ENCODE measurements at places on chromosomes 7 and 10.

DNA sequence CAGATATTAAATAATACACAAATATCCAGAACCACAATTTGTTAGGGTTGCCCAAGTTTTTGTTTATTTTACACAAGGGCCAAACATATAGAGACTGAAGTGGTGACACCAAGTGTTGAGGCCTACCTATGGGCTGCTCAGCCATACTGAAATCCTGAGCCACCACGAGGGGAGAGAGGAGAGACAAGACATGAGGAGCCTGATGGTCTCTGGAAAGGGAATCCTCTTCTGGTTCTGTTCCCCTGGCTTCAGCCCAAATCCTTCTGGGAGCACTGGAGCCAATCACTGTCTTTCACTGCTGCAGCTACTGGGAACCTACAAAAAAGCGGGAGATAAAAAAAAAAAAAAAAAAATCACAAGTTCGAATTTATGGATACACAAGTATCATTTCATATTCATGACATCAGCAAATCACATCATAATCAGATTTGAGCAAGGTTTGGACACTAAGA lies 1.9 kb downstream of the SKIDA1 start:
- no peak for DNase-seq

- DNase-seq = no peak
These were observed 67.6 kb upstream of the DDC start for GRCh38 chr7:50632561-50633413.

GRCh38 chr7:81416659-81417058 lies 353.2 kb downstream of the HGF start:
- no peak for DNase-seq

GRCh38 chr7:16985621-16986020 lies 103.8 kb upstream of the AGR3 start:
- DNase-seq = no peak

GRCh38 chr10:19570120-19570519 lies 246.1 kb upstream of the PLXDC2 start:
- no peak for DNase-seq

- no peak for DNase-seq
These were observed 61.1 kb upstream of the EXOC4 start for GRCh38 chr7:133191787-133192186.

DNA sequence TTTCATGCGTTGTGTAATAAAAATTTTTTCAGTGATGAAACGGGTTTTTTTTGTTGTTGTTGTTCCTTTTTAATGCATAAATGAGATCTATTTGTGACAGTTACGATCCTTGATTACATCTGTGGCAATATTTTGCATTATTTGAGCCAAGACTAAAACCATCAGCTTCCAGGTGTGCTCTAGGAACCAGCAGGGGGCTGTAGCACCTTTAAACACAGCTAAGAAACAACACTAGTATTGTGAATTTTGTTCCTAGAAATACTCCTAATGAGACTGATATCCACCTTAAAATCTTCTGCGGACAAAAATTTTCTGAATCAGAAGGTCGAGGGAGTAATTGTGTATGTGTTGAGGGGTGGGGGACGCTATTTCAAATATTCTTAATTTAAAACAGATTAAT lies 52.6 kb downstream of the FGFBP3 start:
- no peak for DNase-seq

GRCh38 chr7:135645296-135645904 lies 16.9 kb upstream of the STMP1 start:
- peak; percentile 18 for DNase-seq

GRCh38 chr7:137396051-137396450 lies 52.5 kb upstream of the PTN start:
- DNase-seq = no peak

DNA sequence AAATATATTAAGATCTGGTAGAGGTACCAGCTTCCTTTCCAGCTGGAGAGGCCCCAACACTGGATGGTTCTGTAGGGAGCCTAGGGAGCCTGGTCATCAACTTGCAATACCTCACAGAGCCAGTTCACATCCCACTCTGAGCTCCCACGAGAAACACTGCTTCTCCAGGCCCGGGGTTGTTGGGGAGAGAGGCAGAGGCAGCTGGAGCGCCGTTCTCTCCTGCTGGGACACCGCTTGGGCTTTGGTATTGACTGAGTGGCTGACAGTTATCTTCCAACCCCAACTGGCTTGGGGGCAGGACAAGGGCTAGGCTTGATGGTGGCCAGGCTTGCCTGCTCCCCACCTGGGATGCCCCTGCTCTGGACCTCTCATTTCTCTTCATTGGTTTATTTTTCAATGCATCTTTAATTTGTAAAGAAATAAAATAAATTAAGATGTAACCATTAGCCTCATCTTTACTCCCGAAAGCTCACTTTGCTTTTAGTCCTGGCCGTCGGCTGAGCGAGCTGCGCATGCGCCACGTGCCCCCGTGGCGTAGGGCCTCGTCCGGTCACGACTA lies 10.0 kb upstream of the CHCHD1 start:
- no peak for DNase-seq

DNA sequence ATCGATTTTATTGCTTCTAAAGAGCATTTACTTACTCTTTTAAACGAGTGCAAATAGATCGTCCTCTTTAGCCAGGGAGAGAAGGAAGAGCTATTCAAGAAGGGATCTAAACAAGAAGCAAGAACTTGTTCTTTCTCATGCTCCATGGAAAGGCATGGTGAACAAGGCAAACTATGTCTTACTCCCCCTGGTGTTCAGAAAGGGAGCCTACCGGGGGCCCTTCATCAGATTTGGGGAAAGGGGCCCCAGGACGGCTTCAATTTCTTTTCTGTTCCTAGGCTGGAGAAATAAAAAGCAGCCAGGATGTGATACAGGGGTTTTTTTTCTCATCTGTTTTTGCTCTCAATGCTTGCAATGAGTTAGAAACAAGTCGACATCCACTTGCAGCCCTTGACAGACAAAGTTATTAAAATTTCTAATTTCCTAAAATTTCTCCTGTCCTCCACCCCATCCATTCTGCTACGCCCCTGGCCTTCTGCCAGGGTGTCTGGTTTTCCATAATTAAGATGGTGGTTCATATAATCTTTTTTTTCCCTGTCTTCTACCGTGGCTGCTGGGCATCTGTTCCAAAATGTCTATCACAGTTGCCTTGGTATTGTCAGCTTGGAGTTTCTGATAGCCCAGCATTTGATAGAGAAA lies 214.4 kb downstream of the CREB5 start:
- no peak for DNase-seq

GRCh38 chr10:82680608-82681007 lies 805.6 kb downstream of the NRG3 start:
- no peak for DNase-seq

DNA sequence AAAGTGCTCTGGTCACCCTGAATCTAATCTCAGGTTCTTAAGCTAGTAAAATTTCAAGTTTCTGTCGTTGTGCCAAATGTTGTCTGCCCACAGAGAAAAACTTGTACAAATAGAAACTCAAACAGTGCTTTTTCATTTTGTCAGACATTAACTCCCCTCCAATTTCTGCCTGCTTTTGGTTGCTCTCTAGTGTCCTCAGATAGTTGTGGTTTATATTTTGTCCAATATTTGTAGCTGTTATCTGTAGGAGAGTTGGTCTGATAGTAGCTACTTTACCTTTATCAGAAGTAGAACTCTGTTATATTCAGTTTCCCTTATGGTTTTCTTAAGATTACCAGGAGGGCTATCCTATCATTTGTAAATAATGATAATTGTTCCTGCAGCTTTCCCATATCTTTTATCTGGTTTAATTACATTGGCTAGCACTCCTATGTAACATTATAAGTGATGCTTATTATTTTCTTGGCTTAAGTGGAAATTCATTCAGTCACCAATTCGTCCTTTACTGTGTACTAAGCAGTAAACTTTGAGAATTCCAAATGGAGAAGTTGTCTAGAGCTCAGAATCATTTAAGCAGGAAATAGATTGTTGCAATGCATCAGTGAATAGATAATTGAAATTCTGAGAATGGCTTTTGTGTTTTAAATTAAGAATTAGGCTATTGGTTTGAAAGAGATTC lies 91.0 kb downstream of the ANKIB1 start:
- DNase-seq = no peak

DNA sequence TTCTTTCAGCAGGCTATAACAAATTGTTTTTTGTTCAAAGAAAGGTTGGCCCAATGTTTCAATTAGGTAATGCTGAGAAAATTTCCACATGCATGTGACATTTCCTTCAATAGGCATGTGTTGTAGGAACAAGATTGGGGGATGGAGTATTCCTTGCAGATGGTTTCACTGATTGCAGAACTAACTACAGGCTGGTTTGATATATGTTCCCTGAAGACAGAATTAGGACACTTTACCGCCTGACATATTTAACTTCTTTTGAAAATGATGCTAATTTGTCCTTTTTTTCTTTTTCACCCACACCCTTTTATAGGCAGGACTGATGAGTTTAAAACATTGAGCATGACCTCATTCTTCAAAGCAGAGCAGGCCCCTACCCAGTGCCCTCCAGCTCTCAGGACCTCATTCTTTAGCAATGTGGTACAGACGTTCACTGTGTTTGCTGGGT lies 163.3 kb downstream of the CPED1 start:
- no peak for DNase-seq

GRCh38 chr7:95718577-95719410 lies 53.6 kb upstream of the DYNC1I1 start:
- DNase-seq = no peak

GRCh38 chr7:31192986-31193385 lies 140.9 kb downstream of the ADCYAP1R1 start:
- DNase-seq = peak; percentile 31

- DNase-seq = no peak
These were observed 22.1 kb downstream of the NMT2 start for GRCh38 chr10:15146366-15146765.

DNA sequence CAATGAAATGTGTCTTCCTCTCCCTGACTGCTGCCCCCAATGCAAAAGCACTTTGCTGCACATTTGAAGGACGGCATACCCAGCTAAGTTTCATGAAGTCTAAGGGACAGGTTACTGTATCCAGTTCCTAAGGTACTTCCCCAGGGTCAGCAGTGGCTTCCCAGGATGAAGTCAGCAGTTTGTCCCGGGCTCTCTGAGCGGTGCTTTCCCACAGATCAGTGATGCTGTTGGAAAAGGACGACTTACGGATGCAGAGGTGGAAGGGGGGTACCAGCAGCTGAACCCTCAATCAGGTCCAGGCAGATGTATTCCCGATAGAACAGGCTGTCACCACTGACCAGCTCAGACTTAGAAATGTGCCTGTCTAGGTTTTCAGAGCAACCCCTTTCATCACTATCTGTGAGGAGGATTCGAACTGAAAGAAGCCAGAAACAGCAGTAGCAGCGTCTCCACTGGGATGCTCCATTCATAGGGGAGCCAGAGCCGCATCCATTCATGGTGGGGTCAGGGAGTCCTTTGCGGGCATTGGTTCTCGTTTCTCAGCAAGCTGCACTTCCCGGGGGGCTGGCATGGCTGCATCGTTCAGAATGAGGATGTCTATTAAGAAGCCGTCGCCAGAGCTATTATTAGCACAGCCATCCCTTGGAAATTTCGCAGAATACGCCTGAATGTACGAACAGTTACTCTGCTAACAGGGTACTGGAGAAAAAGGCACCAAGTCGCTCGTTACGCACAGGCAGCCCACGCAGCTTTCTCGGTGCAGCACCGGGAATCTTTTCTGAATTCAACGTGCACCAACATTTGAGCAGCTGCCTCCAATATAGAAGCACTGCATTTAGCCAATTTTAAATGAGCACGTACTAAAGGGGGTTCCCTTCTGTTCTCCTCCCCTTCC lies 303.7 kb downstream of the PRPF18 start:
- no peak for DNase-seq

DNA sequence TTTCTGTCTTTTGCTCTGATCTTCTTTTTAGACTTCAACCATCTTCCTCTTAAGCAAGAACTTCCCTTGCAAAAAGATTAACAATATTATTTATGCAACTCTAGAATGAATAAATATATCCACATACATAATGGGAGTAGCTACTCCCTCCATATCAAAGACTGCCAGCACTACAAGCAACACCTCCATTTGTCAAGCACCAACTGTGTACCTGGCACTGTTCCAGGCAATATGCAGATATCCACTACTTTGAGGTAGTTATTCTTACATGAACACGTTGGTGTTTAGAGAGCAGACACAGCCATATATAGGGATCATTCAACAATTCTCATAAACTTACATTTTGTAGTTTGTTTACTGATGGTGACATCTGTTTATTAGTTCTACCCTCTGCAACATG lies 83.6 kb upstream of the CACNB2 start:
- DNase-seq = no peak

GRCh38 chr10:35262436-35262835 lies 73.9 kb upstream of the CCNY start:
- no peak for DNase-seq

DNA sequence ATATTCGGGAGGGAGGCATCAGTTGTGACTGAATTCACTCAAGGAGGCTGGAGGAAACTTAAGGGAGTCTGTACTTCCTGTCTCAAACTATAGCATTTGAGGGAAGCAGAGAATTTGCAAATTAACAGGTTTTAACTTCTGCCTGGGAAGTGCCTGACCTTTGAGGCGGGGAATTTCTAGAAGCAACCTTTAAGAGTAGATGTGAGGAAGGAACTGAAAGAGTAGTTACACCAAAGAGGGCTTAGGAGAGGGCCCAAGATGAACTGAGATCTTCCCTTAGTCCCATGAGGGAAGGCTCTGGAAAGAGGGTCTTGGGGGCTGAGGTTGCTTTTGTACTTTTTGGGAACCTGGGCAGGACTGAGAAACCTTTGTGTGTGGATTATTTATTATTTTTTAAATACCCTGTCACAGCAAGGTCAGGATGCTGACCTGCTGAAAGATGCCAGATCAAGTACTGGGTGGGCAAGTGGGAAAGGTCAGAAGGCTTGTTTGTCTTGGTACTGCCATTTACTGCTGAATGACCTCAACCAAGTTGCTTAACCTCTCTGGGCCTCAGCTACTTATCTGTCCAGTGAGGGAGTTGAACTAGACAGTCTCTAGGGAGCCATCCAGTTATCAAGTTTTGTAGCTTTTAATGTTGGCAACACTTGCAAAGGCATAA lies 2.4 kb downstream of the GPR158 start:
- no peak for DNase-seq

DNA sequence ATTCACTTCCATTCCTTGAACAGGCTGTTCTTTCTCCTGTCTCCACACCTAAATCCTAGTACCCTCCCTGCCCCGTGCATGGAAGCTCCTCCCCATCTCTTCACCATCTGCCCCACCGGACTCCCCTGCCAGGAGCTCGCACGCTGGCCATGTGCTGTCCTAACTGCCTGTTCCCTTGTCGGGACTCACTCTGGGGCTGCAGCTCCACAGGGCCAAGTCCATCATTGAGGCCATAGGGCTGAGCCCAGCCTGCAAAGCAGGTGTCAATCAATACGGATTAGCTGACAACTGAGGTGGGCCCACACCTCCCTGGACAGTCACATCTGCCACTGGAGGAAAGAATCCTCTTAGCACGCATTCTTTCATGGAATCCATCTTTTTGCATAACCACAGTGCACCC lies 41.4 kb upstream of the DMBT1 start:
- DNase-seq = no peak

- peak; percentile 47 for DNase-seq
These were observed 20.4 kb downstream of the PPP2R2D start for GRCh38 chr10:131921184-131921583.

Data from urinary bladder (tissue), 4 donors.